ENCODE measurements at places on chromosomes 3 and 15. TPM values are rescaled to one million over a fixed set of nuclear protein-coding genes. Genes with fewer than 3 reads are reported as not detected.

The ECE2 gene
- total RNA-seq, result 10.1 TPM

DNA sequence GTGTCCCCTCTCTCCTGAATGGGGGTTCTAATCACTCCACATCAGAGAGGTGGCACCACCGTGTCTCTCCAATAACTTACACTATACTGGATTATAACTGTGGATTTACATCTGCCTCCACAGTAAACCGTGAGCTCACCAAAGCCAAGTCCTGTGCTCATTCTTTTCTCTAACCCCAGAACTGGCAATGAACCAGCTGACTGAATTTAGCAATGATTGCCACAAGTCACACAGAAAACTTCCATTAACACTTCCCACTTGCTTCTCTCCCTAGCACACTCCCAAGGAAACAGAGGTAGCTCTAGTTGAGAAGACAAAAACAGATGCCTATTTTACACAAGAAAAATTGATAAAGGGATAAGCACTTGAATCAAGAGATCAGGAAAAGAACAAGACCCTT is 361.3 kb downstream of the ULK4 start:
- no peak for DNase-seq

GRCh38 chr3:36817806-36818533 is 53.6 kb upstream of the DCLK3 start:
- DNase-seq, result no peak

- DNase-seq, result peak; percentile 65
These were observed 621.7 kb upstream of the AGTR1 start for GRCh38 chr3:148075771-148076716.

DNA sequence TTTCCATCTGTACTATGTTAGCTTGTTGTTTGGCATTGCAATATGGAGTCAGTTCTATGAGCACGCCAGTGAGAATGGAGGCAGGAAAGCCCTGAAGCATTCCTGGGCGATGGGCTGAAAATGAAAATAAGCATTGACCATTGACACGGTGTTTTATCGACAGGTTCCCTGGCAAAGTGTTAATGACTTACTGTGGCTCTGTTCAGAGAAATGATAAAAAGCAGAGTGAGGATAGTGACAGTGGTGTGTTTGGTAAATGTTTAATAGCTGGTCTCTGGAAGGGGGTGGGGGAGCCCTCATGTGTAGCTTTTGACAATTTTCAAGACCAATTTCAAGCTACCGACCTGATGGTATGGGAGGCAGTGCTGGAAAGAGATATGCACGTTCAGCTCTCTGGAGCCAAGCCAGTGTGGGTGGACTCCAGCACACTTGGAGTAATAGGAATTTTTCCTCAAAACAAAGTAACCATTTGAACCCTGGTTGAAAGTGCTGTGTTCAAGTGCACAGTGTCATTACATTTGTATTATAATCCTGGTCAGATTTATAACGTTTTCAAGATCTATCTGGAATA is 341.7 kb upstream of the ROBO2 start:
- DNase-seq, result no peak

GRCh38 chr3:129184396-129184657 is 631 bp upstream of the CNBP start:
- peak; percentile 31 for DNase-seq

DNA sequence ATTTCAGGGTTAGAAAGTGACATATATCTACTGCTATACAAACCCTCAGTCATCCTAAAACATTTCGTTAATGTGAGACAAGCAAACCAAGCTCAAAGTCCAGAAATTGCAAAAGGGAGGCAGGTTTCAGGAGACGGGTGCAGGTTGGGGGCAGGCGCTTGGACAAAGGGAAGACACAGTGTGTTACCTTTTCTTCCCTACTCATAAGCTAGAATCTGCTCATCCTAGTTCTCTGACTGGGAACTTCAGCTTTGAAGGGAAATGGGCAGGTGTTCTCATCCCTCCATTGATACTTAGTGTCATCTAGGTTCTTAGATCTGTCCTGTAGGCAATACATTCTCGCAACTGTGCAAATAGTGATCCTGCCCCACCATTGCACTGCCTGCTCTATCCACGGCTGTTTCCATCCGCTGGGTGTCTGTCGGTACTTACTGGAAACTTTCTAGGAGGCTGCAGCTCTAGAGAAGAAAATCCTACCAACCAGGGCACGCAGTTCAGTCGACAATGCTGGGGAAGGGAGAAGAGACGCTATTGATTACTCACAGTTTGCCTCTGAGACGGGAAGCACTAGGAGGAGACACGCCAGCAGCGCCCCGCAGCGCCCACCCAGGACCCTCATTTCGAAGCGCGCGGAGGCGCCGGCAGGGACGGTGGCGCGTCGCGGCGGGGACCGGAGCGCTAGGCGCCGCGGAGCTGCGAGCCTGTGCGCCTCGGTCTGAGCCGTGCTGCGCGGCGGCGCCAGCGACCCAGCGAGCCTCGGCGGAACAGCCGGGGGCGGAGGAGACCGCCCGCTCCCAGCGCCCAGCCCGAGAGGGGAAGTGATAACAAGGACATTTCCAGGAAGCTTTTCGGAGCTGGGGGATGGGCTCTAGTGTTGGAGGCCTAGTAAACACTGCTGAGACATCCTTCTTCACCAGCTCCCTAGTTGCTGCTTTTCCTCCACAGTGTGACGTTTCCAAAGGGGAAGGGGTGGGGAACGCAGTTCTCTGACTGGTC is at the start of gene PROS1:
Gene PROS1, minus strand, starts transcription at position 766 of the 996 bp plus-strand sequence. Its CDS starts 147 bp downstream, at position 619.
- peak; percentile 22 for DNase-seq

GRCh38 chr3:143956838-143957237 is 14.8 kb upstream of the DIPK2A start:
- no peak for DNase-seq
